ENCODE measurements at places on chromosomes 16 and 17.

- DNase-seq = no peak
Measured at GRCh38 chr17:36066365-36066985, 2.4 kb downstream of the CCL18 start.

- DNase-seq = peak; percentile 25
Measured at GRCh38 chr16:22888791-22889190, 74.8 kb downstream of the HS3ST2 start.

DNA sequence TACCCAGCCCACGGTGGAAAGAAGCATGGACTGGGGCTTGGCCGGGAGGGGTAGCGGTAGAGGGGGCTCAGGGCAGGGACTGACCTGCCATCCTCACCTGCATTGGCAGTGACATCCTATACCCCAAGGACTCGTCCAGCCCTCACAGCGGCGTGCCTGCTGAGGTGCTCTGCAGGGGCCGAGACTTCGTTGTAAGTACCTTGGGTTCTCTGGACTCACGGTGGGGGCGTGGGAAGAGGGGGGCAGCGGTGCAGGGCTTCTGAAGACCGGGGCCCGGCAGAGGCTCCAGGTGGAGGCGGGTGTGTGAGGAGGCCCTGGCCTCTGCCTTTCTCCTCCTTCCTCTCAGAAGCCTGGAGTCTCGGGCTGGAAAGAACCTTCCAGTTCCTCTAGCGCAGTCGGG lies 25.5 kb downstream of the POLR3E start:
- no peak for DNase-seq

GRCh38 chr17:18344021-18344420 lies 19.3 kb downstream of the SHMT1 start:
- DNase-seq = no peak

DNA sequence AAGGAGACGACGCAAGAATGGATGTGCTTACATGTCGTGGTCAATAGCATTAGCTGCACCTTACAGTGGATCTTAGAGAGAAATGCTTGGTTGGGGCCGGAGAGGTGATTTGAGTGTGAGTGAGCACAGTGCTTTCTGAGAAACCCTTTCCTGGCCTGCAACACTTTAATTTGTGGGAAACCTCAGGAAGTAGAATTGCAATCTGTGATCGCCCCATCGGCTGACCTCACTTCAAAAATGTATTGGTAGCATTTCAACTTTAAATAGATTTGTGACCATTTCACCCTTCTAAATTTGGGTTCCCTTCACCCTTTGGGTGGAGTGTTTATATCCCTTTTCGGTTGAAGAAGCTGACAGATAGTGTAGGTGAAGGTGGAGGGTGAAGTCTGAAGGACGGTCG lies 13.2 kb downstream of the PRKCB start:
- no peak for DNase-seq

- peak; percentile 51 for DNase-seq
Measured at GRCh38 chr17:38469875-38470274, 41.6 kb downstream of the ARHGAP23 start.

DNA sequence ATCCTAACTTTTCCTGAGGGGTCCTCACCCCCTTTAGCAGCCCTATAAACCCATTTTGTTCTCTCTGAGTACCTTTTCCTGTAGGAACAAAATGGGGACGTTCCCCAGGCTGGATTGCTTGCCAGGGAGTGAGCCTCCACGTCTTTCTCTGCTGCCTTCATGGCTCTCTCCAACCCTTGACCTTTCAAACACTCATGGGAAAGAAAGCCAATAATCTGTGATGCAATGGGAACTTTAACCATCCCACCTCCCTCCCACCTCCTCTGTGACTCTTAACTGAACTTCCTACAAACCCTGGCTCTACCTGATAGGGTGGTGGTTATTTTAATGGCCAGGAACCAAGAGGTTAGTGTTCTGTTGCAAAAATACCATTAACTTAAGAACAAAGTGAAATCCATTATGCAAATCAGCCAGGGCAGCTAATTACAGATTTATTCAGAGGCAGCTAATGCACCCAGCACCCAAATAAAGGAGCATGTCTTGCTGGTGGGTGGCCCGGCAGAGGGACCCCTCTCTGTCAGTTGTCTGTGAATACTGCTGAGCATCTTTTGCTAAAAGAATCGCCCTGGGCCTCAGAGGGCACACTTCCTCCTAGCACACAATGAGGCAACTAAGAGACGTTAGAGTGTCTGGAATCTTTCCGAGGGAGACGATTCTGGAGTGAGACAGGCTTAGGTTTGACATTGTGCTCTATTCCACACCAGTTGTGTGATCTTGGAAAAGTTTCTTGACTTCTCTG lies 3.0 kb downstream of the PIPOX start:
- no peak for DNase-seq

DNA sequence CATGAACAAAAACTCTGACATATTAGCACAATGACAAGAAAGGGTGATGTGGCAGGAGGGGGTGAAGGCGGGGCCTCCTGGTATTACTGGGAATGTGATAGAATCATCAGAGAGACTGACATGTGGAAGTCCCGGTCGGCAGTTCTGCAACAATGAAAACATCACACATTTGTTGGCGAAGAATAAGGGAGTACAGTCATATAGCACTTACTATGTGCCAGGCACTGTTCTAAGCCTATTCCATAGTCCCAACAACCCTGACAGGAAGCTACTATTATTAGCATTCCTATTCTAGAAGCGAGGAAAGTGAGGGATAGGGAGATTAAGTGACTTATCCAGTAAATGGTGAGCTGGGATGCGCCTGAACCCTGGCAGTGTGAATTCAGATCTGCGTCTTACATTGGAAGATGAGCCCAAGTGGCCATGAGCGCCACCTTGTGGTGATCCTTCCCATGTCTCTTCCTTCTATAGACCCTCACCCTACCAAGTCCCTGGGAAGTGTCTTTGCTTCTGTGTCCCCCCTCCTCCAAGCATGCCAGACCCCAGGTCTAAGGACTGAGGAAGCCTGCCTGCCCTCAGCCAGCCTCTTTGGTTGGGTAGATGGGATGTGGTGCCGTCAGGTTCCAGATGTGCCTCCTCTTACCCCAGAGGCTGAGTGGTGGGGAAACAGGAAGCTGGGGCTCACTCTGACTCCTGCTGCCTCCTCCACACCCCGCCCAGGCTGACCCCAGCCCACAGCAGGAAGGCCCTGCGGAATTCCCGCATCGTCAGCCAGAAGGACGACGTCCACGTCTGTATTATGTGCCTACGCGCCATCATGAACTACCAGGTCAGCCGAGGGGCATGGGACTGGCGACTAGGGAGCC lies 14.0 kb downstream of the FMNL1 start:
- peak; percentile 87 for DNase-seq

DNA sequence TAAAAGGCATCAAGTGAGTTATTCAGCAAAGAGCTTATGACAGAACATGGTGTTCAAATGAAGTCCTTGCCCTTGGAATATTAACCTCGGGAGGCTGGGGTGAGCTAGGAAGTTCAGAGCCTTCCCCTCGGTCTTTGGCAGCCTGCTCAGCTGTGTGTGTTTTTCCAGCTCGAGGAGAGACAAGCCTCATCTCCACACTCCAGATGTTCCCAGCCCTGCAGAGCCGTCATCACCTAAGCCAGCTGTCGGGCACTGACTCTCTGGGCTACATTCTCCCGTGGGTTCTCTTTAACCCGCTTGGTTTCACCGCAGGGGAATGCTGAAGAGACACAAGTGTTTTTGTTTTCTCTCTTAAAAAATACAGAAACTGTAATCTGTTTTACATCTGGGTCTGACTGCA lies 47.1 kb downstream of the IRX3 start:
- peak; percentile 7 for DNase-seq

- DNase-seq = no peak
Measured at GRCh38 chr17:36001110-36001771, at the start of gene CCL15. Gene CCL15 (minus strand): TSS chr17:36001553. CDS start chr17:36001492, 61 bp downstream.

DNA sequence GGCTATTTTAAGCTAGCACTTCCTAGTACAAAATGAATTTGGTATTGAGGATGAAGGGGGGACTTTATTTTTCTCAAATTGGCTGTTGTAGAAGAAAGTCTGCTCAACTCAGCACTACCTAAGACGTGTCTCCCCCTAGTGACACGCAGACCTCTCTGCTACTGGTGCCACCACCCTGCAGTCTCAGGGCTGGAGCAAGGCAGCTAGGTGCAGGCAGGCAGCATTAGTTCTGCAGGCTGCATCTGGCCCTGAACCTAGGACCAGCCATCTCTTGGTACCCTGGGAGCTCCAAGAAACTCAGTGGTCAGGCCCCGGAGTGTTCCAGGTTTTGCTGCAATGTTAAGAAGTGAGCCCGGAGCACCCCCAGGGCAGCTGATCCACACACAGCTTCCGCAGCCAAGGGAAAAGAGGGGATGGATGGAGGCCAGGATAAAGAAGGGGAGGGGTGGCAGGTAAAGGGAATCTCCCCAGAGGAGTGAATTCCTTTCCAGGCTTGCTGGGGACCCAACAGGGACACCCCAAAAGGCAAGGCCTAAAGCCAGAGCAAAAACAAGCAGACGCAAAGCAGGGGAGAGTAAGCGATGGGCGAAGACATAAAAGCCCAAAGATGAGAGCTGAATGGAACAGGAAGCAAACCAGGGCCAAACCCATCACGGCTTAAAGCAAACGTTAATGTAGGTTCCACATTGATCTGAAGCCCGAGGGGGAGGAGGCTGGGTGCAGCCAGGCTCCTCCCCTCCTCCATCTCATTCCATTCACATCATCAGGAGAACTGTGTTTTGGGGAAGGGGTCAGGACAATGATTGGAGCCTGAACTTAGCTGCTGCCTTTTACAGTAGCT lies 200.5 kb downstream of the ZFHX3 start:
- DNase-seq = peak; percentile 37

DNA sequence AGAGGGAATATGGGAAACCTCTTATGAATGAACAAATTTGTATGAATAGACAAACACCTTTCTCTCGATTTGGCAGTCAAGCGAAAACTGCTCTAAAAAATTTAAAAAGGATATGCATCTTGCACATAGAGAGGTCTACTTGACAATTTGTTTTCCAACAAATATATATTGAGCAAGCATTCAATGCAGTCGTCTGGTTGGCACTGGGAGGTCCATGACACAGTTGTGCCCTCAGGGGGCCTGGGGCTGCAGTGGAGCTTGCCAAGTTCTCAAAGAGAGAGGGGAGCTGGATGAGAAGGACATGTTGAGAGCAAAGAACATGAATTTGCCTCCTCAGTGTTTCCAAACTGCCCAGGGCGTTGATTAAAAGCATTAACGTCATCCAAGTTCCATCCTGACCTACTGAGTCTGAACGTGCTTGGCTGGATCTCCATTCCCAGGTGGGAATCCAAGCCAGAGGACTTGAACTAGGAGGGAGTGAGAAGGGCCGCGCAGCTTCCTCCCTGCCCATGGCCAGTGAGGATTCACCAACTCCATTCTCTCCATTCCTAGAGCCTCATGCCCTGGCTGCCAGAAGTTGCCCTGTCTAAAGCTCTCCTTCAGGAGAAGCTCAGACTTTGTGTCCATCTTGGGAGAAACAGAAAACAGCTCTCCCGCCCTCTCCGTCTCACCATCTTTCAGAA lies 24.5 kb downstream of the TBX2 start:
- no peak for DNase-seq
